ENCODE measurements at places on chromosomes 2 and 18.

DNA sequence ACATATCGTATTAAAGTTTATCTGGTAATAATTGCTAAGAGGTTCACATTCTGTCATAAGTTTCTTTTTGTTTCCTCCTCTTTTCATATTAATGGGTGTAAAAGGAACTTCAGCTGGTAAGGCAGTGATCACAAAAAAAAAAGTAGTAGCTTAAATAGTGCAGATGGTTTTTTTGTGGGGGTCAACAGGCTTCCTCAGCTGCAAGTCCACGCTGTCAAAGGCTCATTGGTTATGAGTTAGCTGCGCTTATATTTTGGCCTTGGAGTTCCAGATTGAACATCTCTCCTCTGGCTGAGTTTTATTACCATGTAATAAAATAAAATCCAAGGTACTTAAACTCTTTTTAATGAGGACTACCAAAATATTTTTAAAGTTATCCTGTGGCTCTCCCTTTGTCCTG is 277.0 kb upstream of the ZEB2 start:
- DNase-seq: no peak

GRCh38 chr2:54773233-54773632 is 49.8 kb downstream of the EML6 start:
- DNase-seq: no peak

DNA sequence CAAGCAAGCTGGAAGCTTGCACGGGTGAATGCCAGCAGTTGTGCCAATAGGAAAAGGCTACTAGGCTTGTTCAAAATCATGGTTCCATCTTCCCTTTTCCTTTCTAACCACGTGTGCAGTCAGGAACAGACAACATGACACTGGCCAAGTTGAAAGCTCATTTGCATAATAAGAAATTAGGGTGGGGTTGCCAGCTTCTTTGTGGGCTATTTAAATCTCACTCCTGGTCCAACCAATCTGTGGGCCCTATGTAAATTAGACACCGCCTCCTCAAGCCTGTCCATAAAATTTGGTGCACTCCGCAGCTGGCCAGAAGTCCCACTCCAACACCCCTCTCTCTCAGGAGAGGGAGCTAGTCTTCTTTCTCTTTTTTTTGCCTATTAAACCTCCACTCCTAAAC is 1948.4 kb upstream of the PIK3C3 start:
- DNase-seq: no peak

- DNase-seq: no peak
These were observed 84.4 kb upstream of the HS6ST1 start for GRCh38 chr2:128402911-128403670.

GRCh38 chr2:216653931-216654365 is 20.7 kb downstream of the IGFBP2 start:
- no peak for DNase-seq

DNA sequence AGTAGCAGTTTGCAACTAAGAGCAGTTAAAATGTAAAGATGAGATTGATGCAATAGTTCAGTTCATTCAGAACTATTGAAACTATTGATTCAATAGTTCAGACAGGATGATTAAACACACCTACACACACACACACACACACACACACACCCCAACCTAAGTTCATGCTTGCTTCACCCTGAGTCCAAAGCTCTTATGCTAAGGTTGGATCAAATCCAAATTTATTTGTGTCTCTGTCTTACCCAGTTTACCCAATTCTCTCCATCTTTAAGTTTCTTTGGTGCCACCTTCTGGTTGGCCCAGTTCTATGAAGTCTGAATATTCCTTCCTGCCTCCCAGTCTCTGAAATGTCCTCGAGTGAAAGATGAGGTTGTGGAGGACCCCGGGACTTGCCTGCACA is 5.1 kb downstream of the SERPINB8 start:
- no peak for DNase-seq

DNA sequence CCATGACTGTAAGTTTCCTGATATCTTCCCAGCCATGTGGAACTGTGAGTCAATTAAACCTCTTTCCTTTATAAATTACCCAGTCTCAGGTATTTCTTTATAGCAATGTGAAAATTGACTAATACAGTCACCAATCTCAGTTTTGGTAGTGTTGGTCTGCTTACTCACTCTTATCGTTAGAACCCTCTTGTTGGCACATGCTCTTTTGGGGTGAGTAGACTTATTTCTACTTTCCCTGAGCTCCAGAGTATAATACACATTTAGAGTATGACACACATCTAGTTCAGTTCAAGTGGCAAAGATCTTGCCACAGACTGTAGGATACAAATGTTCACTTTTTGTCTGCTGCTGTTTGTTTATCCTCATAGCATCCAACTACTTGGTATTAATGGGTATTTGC is 347.5 kb upstream of the CELF4 start:
- no peak for DNase-seq

DNA sequence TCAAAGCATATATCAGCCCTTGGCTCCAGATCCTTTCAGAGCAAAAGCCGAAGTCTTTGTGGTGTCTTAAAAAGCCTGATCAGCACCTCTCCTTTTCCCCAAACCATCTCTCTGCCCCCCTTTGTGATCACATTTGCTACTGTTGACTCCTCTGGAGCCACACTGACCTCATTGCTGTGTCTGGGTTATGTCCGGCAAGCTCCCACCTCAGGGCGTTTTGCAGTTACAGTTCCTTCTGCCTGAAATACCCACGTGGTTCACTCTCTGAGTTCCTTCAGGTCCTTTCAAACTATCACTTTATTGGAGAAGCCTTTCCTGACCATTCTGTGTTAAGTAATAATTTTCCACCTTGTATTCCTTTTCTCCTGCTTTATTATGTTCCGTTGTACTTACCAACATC is 11.8 kb downstream of the C2orf69 start:
- no peak for DNase-seq

- no peak for DNase-seq
These were observed 190.3 kb downstream of the RBM43 start for GRCh38 chr2:151071382-151071781.

DNA sequence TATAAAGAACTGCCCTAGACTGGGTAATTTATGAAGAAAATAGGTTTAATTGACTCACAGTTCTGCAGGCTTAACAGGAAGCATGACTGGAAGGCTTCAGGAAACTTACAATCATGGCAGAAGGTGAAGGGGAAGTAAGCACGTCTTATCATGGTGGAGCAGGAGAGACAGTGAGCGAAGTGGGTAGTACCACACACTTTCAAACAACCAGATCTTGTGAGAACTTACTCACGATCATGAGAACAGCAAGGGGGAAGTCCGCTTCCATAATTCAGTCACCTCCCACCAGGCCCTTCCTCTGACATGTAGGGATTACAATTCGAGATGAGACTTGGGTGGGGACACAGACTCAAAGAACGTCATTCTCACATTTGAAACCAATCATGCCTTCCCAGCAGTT is 260.1 kb upstream of the FAM98A start:
- no peak for DNase-seq

DNA sequence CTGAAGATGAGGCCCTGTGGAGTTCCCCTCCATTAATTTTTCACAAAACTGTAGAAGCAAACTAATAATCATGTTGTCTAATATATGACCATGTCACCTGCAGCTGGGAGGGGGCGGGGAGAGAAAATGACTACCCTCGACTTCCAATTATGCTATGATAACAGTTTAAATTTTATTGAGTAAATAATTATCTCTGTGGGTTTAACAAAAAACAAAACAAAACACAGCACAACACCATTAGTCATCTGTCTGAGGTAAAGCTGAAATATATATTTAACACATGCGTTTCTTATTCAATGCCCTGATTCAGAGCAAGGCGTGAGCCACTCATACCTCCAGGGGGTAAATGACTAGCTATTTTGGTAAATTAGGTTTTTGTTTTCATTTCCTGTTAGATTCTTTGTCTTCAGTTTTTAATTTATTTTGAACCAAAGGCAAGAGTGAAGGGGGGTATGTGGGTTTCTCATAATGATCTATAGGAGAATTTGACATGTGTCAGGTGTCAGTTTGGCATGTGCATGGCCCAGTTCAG is 77.4 kb upstream of the ZCCHC2 start:
- no peak for DNase-seq

DNA sequence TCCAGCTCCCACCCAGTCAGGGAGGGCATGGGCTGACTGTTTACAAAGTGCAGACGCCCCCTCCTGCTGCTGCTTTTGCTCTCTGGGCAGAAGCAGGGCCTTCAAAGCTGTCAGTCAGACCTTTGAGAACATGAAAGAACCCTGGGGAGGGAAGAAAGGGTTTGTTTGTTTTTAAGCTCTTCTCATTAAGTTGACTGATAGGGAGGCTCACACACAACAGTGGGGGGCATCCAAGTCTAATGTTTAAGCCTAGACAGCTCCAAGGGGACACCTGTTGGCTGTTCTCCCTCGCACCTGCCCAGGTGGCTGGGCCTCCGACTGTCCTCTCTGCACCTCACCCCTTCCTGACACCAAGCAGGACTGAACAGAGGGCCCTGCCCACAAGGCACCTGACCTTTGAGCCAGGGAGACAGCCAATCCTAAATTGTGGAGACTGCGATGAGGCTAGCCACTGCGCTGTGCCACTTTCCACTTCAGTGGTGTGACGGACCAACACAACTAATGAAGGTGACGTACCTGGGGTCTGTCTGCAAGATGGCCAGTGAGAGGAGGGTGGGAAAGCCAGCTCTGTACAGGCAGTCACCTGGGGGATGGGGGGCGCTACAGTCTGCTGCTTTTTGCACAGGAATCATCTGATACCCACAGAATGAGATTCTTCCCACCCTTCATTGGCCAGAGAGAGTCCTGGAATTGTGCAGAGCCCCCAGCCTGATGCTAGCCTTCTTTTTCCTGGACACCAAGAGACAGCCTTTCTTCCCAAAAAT is 16.3 kb downstream of the ST6GAL2 start:
- no peak for DNase-seq

- no peak for DNase-seq
These were observed 24.9 kb downstream of the HJURP start for GRCh38 chr2:233829193-233830110.

DNA sequence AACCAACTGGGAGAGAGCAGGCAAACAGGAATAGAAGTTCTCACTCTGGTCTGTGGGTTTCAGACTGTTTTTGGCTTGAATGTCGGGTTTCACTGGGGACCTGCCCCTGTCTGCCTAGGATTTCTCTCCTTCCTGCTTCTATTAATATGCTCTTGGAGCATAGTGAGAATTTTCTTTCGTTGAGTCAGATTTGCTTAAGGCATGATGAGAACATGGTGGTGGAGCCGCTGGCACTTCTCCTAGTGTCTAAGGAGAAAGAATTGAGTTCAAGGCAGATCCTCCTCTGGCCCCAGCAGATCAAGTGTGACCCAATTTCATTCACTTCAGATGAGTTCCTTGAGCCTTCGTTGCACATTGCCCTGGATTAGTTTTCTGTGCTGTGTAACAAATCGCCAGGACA is 103.9 kb upstream of the HS6ST1 start:
- no peak for DNase-seq

DNA sequence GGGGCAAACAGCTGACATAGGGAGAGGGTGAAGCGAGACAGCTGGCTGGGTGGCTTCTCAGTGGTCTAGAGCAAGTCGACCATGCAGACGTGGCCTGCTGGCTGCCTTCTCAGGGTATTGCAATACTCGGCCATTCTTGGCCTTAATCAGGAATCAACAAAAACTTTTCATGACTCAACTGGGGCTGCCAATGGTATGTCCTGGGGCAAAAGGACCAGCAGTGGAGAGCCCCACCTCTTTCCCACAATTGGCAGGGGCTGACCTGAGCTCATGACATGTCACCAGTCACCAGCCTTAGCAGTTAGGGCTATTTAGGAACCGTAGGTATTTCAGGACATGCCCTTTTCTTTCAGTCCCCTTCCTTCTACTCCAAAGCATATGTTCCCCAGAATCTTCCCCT is 19.1 kb downstream of the PLA2R1 start:
- DNase-seq: no peak

- DNase-seq: no peak
These were observed 59.9 kb downstream of the TWIST2 start for GRCh38 chr2:238907717-238908173.

- DNase-seq: no peak
These were observed 141.4 kb downstream of the MBP start for GRCh38 chr18:76991021-76991688.

GRCh38 chr2:231800493-231801091 is 14.3 kb downstream of the COPS7B start:
- no peak for DNase-seq

DNA sequence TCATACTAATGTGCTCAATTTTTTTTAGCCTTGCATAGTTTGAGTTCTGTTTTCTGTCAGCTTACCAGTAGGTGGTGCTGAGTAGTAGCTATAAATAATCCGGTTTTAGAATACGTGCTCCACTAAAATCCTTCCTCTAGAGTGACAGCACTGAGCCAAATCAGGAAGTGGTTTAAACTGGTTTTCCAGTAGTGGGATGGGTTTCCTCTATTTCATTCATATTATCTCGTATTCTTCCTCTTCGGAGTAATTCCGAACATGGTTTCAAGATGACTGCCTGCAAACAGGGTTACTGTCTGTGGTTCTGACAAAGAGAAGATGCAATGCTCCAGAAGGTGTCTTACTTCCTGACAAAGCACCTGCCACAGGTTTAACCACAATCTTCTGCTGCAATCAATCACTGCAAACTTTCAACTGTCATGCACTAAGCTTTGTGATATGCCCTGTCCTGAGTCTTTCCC is 496.9 kb upstream of the VRK2 start:
- no peak for DNase-seq

GRCh38 chr2:26897807-26898479 is 50.0 kb downstream of the DPYSL5 start:
- DNase-seq: no peak

DNA sequence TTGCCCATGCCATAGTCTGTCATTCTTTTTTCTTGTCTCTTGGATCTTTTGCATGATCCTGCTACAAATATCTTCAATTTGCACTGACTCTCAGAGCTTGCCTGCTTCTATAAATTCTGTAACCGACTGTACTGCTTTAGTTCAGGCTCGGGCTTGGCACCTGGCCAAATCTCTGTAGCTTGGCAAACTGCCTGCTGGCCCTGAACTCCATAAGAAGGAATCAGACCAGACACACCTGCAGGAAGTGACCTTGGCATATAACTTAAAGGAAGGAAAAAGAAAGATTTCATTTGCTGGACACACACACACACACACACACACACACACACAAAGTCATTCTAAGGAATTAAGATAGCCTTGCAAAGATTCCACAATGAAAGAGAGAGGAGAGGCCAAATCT is 291.2 kb upstream of the DDX18 start:
- no peak for DNase-seq

DNA sequence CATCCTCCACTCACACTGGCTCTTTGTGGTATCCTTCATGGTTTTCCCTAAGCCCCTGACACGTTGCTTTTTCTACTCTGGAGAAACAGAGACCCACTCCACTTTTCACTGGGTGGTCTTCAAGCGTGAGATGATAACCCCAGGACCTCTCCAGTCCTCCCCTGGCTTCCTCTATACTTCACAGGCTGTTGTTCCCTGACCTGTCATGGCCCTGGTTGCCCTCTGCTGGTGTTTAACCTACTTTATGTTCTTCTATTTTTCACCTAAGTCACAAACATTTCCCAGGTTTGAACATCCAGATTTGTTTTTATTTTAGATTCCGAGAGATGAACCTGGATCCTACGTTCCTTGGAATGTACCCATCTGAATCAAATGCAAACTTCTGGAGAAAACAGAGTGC is 84.5 kb downstream of the AOX1 start:
- no peak for DNase-seq
